ENCODE measurements at places on chromosomes 2 and 18.

DNA sequence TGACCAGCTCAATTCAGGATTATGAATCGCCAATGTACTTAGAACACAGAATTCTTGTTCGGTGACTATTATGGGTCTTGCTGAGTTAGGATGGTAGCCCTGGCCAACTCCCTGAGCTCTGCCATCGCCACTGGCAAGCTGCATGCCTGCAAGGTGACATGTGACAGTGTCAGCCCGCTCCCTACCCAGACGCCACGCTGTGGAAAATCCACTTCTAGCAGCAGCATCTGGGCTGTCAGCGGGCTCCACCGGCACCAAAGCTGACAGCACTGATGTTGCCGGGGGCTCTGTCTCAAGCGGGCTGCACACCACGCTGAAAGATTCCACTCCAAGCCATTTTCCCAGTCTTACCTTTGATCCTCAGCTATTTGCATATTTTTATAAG is 100.7 kb downstream of the MYT1L start:
- no peak for DNase-seq

DNA sequence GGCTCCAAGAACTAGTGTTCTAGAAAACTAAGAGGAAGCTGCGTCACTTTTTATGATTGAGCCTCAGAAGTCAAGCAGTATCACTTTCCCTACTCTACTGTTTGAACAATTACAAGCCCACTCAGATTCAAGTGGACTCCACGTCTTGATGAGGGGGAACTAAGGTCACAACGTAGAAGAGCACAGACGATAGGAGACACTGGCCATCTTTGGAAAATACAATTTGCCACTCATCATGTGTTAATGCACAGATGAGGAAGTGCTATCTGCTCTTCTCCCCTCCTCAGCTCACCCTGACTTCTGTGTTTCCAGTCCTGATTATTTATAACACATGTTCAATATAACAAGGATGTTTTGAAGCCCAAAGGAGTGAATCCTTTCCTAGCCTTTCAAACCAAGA is 76.1 kb upstream of the CYP1B1 start:
- DNase-seq: no peak

DNA sequence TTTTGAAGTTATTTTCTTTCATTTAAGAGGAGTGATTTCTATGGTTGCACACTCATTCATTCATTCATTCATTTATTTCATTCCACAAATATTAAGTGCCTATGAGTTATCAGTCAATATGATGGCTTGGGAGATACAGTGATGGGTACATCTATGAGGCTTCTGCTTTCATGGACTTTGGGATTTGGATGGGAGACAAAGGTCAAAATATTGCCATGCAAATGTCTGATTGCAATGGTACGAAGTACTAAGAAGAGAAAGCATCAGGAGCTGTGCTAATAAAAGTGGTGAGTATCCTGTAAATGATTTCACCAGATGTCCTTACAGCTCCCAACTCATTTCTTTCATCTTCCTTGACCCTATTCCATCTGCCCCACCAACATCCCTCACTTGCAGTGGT is 174.4 kb upstream of the MEX3C start:
- no peak for DNase-seq

GRCh38 chr2:715854-716560 is 38.8 kb upstream of the TMEM18 start:
- peak; percentile 14 for DNase-seq
